ENCODE measurements at places on chromosomes 16 and 17.

GRCh38 chr17:9107527-9107926, 86.2 kb downstream of the NTN1 start:
- no peak for DNase-seq

DNA sequence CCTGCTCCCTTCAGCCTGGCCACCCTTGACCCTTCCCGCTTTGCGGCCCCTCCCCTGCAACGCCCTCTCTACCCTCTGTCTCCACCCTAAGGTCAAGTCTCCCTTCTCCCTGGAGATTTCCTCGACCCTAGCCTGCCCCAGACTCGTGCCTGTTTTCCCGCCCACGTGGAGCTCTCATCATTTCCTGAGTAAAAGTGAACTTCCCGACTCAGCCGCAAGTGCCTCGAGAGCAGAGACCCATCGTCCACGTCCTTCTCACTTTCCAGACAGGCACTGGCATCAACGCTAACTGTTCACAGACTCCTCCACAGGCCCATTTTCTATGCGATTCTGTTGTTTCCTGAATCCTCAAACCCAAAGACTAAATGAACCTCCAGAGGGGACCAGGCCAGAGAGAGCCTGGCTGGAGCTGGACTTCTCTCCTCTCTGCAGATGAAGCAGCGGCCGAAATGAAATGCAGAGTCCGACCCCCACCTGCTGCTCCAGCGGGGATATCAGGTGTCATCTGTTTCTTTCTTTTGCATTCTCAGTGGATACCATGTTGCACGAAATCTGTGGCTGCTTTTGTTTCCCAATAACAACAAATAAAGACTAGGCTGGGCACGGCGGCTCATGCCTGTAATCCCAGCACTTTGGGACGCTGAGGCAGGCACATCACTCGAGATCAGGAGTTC, 52.5 kb downstream of the RTN4RL1 start:
- DNase-seq: no peak

DNA sequence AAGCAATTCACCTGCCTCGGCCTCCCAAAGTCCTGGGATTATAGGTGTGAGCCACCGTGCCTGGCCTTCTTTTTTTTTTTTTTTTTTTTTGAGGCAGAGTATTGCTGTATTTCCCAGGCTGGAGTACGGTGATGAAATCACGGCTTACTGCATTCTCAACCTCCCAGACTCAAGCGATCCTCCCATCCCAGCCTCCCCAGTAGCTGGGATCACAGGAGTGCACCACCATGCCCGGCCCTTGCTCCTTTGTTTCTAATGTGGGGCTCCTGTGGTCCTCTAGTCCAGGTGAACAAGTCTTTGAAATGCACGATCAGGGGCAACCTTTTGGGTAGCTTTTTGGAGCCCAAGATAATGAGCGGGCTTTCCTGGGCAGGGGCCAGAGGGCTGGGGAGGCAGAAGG, 23.2 kb downstream of the CMIP start:
- DNase-seq: no peak

DNA sequence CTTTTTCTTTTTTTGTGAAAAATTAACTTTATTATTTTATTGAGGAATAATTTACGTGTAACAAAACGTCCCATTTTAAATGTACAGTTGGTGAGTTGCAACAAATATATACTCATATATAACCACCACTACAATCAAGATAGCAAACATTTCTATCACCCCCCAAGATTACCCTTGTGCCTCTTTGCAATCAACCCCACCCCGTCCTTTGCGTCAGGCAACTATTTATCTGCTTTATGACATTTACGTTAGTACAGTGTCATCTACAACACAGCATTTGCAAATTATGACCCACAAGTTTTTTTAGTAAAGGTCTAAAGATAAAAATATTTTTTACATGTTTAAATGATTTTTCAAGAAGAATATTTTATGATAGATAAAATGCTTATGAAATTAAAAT, 485.6 kb upstream of the SOX9 start:
- DNase-seq: no peak

DNA sequence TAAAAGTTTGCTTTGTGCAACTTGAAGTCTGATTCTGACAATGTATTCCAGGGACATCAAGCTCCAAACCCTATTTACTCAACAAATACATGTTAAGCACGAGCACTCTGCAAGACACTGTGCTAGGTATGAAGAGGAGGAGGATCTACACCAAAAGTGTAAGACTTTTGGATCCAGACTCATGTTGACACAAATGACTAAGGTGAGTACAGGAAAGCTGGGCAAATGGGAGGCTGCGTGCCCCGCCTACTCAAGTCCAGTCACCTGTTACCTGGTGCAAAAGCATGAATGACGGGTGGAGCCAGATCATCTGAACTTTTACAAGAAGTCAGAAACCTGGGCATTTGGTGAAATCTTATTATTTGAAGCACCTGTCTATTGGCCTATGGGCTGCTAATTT, 120.7 kb downstream of the ABCC12 start:
- no peak for DNase-seq

DNA sequence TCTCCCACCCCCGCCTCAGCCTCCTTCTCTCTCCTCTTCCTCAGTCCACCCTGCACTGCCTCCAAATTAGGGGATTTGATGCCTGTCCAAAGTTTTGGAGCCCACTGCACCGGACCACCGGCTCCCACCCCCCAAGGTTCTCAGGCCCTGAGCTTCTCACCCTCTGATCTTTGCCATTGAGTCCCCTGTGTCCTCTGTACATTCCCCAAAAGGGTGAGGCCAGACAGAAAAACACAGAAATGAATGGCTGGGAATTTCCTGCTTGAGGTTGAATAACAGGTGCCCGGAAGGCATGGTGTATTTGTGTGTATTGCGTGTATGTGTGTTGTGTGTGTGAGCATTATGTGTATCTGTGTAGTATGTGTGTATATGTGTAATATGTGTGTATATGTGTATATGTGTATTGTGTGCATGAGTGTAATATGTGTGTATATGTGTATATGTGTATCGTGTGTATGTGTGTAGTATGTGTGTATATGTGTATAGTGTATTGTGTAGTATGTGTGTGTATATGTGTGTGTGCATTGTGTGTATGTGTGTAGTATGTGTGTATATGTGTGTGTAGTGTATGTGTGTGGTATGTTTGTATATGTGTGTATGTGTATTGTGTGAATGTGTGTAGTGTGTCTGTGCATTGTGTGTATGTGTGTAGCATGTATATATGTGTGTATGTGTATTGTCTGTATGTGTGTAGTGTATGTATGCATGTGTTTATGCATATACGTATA, 16.0 kb upstream of the CCL17 start:
- DNase-seq: no peak

DNA sequence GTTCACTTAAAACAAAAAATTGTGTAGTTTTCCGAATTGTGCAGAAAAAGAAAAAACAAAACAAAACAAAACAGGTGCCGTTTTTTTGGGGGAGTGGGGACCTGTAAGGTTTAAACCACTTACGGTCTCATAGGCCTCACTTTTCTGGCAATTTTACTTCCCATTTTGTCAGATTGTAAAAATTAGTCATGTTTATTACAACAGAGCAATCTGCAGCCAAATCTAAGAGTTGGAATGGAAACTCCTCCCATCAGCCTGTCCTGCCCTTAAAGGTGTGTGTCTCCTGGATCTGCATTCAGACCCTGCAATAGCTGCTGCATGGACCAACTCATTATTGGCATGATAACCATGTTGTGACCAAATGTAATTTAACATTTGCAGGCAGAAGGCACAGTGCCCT, 8.2 kb upstream of the SALL1 start:
- no peak for DNase-seq

- DNase-seq: no peak
These were observed at the start of gene DERL2 for GRCh38 chr17:5485270-5486205. Gene DERL2 (minus strand): TSS chr17:5486178. CDS start chr17:5486161, 17 bp downstream.

DNA sequence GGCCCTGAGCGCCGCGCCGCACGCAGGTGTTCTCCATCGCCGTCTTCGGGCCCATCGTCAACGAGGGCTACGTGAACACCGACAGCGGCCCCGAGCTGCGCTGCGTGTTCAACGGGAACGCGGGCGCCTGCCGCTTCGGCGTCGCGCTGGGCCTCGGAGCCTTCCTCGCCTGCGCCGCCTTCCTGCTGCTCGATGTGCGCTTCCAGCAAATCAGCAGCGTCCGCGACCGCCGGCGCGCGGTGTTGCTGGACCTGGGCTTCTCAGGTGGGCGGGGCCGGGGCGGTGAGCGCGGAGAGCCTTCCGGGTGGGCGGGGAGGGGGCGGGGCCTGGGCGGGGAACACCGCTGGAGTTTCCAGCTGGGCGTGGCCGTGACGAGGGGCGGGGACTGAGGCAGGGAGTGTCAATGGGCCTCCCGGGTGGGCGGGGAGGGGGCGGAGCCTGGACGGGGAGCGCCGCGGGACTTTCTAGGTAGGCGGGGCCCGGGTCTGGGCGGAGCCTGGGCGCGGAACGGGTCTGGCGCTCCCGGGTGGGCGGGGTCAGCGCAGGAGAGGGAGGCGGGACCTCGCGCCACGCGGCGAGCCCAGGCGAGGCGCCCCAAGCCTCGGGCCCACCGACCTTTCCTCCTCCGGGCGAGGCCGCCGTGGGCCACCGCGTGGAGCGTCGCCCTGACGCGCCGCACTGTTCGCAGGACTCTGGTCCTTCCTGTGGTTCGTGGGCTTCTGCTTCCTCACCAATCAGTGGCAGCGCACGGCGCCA, 2.4 kb downstream of the SYNGR3 start:
- DNase-seq: no peak

DNA sequence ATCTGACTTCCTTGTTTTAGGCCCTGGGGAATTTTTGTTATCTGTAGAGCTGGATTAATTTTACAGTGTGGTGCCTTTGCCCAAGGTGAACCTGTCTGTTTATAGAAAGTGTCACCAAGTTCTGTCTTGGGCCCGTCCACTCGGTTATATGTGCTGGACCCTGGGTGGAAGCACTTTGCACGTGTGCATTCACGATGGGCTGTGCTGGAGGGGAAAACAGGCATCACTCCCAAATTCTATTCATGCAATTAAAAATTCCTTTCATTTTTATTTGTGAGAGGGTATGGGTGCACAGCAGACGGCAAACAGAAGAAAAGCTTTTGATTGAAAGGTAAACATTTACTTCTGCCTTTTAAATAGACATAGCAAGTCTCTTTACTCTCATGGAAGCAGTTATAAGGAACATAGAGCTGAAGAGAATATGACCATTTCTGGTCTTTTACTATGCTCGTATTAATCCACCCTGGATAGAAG, 101.2 kb downstream of the WWOX start:
- no peak for DNase-seq

DNA sequence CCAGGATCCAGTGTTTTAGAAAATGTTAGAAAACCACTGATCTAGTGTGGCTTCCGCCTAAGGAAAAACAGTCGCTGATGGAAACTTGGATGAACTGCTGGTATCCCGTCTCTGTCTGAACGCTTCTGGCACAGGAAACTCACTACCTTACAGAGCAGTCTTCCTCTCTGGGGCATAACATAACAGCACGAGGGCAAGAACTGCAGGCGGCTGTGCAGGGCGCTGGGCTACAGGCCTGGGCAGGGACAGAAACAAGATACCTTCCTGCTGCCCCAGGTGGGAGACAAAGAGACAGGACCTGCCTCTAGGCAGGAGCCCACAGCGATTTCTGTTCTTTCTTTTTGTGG, 10.5 kb downstream of the MXRA7 start:
- no peak for DNase-seq

DNA sequence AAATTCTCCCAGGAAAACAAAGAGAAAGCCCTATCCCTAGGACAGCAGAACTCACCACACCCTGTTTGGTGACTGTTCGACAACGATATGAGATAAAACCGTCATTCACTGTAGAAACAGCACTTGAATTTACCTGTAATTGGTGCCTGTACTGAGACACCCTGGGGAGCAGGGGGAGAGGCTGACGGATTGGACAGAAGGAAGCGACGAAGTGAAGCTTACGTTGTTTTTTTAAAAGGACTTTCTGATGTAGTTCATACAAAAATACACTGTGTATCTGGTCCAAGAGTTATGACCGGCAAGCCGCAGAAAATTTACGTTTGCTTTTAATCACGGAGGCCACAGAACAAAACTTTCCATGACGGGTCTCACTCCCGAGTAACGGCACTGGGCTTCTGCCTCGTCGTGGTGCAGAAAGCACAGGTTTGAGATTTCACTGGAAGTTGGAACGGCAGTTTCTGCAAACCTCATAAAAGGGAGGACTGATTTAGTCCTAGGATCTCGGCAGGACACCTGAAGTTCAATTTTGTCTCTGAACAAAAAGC, 9.7 kb downstream of the NXN start:
- DNase-seq: no peak

- DNase-seq: no peak
These were observed 13.7 kb upstream of the SOX9 start for GRCh38 chr17:72107100-72107499.

- no peak for DNase-seq
These were observed 50.2 kb downstream of the PIGL start for GRCh38 chr17:16267174-16267573.

GRCh38 chr17:32355649-32356377, 5.9 kb downstream of the ZNF207 start:
- no peak for DNase-seq

- no peak for DNase-seq
These were observed 168.1 kb upstream of the RBL2 start for GRCh38 chr16:53266156-53266555.

- DNase-seq: no peak
These were observed 41.6 kb downstream of the EPN2 start for GRCh38 chr17:19278729-19279128.

DNA sequence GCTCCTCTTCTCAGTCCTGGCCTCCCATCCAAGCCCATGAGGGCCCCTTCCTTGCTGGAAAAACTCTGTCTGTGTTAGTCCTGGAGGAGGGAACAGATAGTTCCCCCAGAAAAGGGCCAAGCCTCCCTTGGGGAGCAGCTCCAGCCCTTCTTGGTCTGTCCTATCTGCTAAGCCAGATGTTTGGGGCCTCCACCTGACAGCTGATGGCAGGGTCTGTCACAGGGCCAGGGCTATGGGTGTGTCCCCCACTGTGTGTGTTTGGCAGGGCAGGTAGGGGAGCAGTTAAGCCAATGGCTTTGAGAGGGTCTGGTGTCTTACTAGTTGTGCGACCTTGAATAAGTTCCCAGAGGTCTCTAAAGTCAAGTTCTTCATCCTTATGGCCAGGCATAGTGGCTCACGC, 13.6 kb upstream of the SLC4A1 start:
- DNase-seq: no peak

DNA sequence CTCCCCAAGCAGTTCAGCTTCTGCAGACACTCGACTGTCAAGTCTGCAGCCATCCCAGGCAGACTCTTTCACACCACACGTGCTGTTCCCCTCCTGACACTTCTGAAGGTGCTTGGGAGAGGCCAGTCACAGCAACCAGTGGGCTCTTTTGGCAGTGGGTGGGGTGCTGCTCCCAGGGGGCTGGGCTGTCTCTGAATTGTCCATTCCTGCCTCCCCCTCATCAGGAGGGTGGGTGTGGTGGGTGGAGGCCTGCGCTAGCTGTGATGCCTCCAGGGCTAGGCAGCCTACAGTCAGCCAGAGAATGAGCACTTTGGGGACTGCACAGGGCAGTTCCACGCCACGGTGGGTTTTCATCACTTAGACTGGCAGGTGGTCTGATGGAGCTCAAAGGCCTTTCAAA, 10.3 kb downstream of the STARD3 start:
- DNase-seq: no peak

GRCh38 chr17:6558276-6558675, 1.9 kb upstream of the PITPNM3 start:
- DNase-seq: no peak

Measured in NCI-H526 (cell line).